ENCODE measurements at places on chromosomes 5 and 9. TPM values are rescaled to one million over a fixed set of nuclear protein-coding genes. Genes with fewer than 3 reads are reported as not detected.

GRCh38 chr5:51018423-51018822 lies 352.0 kb downstream of the PARP8 start:
- no peak overlapping the region for H3K4me3 ChIP-seq
- DNase-seq = no peak
- no peaks in the 10 kb centered on the region for H3K36me3 ChIP-seq
- no peak overlapping the region for H3K27ac ChIP-seq
- no peaks in the 10 kb centered on the region for H3K27me3 ChIP-seq

GRCh38 chr9:26949637-26950069 lies 2.6 kb upstream of the PLAA start:
- H3K36me3 ChIP-seq = no peaks in the 10 kb centered on the region
- H3K27ac ChIP-seq = no peak overlapping the region
- H3K4me3 ChIP-seq = no peak overlapping the region

Gene PCDHGA5
- total RNA-seq = 7.3 TPM

- no peak for DNase-seq
- no peaks in the 10 kb centered on the region for H3K36me3 ChIP-seq
- H3K4me1 ChIP-seq = no peaks in the 10 kb centered on the region
- H3K27me3 ChIP-seq = no peaks in the 10 kb centered on the region
Measured at GRCh38 chr9:20749496-20750198, 65.6 kb downstream of the FOCAD start.

Gene TMC1
- total RNA-seq = not detected

DNA sequence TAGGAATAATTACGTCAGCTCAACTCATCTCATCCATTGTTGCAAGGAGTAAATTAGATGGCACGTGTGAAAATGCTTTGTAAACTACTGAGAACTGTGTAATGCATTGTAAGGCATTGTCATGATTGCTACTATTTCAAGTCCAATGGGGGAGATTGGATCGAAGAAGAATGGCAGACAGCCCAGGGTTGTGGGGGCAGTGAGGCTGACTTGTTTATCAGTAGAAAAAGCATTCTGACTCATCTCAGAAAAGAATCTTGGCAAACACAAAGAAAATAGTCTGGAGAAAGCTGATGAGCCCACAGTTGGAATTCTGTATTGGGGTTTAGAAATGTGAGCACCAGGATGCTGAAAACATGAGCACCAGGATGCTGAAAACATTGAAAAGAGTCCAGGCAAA lies 28.0 kb upstream of the DAP start:
- DNase-seq = no peak
- H3K27me3 ChIP-seq = no peaks in the 10 kb centered on the region
- H3K4me3 ChIP-seq = no peak overlapping the region
- H3K27ac ChIP-seq = no peak overlapping the region
- H3K36me3 ChIP-seq = no peaks in the 10 kb centered on the region

GRCh38 chr5:143447983-143448382 lies 44.5 kb upstream of the NR3C1 start:
- no peaks in the 10 kb centered on the region for H3K27me3 ChIP-seq
- DNase-seq = no peak
- H3K4me1 ChIP-seq = no peaks in the 10 kb centered on the region
- H3K27ac ChIP-seq = no peak overlapping the region

DNA sequence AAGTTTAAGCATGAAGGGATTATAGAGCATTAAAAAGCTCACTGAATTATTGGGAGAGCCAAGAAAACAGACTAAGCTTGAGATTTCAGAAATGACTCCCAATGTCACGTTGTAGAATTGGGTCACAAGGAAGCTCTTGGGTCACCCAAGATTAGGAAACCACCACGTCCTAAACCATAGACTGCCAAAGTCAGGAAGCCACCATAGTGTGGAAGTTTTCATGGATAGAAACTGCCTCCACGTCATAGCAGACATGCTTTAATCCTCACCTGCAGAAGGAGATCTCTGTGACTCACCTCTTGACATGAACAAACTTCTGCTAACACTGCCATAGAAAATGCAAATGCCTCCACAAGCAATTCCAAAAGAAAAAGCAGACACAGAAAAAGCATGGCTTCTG lies 106.3 kb downstream of the SLC1A3 start:
- no peaks in the 10 kb centered on the region for H3K4me1 ChIP-seq
- H3K36me3 ChIP-seq = no peaks in the 10 kb centered on the region
- DNase-seq = no peak
- no peak overlapping the region for H3K27ac ChIP-seq
- H3K27me3 ChIP-seq = no peaks in the 10 kb centered on the region
- no peak overlapping the region for H3K4me3 ChIP-seq

GRCh38 chr9:33129251-33129885 lies 37.8 kb downstream of the B4GALT1 start:
- peaks cover 43% of the 10 kb centered on the region for H3K4me1 ChIP-seq
- H3K4me3 ChIP-seq = no peak overlapping the region
- peak overlapping the region; percentile 11 for H3K27ac ChIP-seq
- H3K36me3 ChIP-seq = peaks cover 3% of the 10 kb centered on the region

Gene CDH9
- total RNA-seq = not detected

GRCh38 chr5:139651853-139652787 lies 4.0 kb downstream of the CXXC5 start:
- H3K4me1 ChIP-seq = peaks cover 90% of the 10 kb centered on the region
- peak overlapping the region; percentile 95 for H3K27ac ChIP-seq
- H3K36me3 ChIP-seq = no peaks in the 10 kb centered on the region
- no peak overlapping the region for H3K4me3 ChIP-seq
- peak; percentile 92 for DNase-seq
- no peaks in the 10 kb centered on the region for H3K27me3 ChIP-seq
